T-helper 9 cell (primary cell): ENCODE measurements at places on chromosomes 1 and 21.

GRCh38 chr1:97441966-97442365, 478.9 kb downstream of the DPYD start:
- no peak for DNase-seq

GRCh38 chr1:32884726-32885125, 1.6 kb upstream of the HPCA start:
- DNase-seq: no peak

DNA sequence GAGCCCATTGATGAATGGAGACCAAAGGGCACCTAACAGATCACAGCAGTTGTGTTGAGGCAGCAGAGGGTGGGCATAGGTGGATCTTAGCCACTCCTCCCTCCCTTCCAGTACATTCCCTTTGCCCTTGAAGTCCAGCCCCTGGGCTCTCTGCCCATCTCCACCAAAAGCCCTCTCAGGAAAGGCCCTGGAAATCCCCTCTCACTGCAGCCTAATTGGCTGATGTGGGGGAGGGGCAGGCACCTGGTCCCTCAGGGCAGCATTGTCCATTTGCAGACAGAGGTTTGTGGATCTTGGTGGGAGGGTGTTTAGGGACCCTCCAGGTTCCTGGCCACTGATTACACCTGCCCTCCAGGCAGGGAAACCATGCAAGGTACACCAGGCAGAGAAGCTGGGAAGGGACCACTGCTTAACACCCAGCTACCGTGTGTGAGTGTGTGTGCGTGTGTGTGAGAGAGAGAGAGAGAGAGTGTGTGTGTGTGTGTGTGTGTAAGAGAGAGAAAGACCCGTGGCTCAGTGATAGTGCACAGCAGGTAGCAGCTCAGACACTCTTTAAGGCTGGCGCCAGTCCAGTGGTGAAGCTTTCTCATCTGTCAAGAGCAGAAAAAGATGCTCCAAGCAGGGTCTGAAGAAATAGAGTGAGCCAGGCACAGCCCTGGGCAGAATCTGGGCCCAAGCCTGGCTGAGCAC, 71.1 kb downstream of the MATN1 start:
- DNase-seq: no peak

GRCh38 chr1:24727501-24728216, 17.6 kb upstream of the CLIC4 start:
- no peak for DNase-seq

- DNase-seq: no peak
Observed at GRCh38 chr1:64295561-64295960, 92.1 kb downstream of the UBE2U start.

DNA sequence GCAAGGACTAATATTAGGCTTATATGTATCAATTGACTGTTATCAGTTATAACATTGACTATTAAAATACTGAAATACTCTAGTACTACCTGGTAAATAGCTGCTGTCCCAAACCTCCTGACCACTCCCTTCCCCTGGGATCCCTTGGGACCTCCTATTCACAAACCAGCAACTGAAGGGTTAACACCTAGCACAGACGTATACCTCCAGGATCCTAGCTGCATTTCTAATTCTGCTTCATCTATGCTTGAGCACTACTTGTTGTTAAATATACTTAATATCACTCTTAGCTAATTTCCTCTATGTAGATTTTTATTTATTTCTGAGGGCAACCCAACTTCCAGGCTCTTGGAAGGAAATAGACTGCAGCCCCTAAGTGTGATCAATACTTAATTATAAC, 1.8 kb upstream of the NFYC start:
- DNase-seq: no peak

DNA sequence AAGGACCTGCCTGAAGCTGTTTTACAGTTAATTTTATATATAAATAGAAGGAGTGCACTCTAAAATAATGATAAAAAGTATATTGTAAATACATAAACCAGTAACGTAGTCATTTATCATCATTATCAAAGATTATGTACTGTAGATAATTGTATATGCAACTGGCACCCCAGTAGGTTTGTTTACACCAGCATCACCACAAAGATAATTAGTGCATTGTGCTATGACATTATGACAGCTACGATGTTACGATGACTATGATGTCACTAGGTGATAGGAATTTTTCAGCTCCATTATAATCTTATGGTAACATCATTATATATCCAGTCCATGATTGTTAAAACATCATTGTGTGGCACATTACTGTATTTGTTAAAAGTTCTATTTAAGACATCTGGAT, 185.2 kb downstream of the LBR start:
- no peak for DNase-seq

- DNase-seq: no peak
Observed at GRCh38 chr1:15011661-15012060, 141.9 kb upstream of the TMEM51 start.

DNA sequence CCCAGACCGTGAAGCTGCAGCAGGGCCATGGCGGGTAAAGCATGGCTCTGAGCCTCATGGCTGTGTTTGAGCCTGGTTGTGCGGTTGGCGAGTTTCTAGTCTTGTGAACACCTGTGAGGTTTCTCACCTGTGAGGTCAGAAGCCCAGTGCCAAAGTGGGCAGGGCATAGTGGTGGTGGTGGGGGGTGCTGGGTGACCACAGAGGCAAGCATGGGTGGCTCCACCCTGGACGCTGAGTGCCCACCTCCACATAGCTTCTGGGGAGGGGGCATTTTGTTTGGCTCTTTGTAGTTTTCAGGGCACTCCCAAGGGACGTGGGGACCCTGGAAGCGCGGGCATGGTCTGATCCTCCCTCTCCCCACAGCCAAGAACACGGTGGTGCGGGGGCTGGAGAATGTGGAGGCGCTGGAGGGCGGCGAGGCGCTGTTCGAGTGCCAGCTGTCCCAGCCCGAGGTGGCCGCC, 91.1 kb downstream of the TRIM11 start:
- no peak for DNase-seq

DNA sequence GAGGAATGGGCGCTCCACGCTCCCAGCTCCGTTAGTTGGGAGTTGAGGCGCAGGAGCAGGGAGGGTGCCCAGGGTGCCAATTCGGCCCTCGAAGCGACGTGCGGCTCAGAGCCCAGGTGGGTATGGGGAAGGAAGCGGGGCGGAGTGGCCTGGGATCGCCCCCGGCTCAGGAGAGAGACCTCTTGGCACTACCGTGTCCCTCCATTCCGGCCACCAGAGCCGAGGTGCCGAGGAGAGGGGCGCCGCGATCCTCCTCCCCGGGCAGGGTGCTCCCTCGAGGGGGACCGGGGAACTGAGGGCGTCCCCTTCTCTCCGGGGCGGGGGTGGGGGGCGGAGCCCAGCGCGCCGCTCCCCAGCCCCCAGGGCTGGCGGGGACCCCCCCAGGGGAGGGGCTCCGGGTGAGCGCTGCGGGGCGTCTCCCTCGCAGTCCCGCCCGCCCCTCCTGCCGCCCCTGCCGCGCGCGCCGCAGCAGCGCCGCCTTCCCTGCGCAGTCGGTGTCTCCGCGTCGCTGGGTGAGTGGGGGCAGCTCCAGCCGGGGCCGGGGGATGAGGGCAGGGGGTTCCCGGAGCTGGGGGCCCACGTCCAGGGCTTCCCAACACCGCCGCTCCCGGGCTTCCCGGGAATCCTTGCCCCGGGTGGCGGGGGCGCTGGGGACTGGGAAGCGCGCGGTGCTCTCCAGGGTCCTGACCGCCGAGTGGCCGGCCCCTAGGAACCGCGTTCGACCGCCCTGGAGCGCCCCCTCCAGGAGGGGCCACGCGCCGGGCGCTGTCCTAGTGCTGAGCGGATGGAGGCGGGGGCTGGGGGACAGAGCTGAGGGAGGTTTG, at the start of gene HPCA:
TSS of gene HPCA (plus strand) at position 488 of the 824 bp plus-strand sequence. CDS start 2,408 bp downstream, outside the sequence.
- DNase-seq: peak; percentile 22

DNA sequence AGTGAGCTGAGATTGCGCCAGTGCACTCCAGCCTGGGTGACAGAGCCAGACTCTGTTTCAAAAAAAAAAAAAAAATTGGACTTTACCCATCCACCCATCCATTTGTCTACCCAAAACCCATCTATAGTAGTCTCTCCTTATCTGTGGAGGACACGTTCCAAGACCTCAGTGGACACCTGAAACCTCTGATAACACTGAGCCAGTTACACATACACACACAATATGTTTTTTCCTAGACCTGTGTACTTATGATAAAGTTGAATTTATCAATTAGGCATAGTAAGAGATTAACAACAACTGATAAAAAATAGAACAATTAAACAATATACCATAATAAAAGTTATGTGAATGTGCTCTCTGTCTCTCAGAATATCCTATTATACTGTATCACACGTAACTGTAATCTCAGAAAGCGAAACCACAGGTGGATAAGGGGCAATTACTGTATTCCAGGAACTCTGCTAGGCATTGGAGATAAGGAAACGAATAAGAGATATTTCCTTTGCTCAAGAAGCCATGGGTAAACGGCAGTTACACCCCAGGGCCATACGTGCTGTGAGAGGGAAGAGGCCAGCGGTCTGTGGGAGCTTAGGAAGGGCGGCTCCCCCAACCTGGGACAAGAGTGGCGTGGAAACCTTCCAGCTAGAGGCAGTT, 84.2 kb upstream of the DISP3 start:
- no peak for DNase-seq

GRCh38 chr1:101371259-101371658, 134.4 kb downstream of the S1PR1 start:
- no peak for DNase-seq

DNA sequence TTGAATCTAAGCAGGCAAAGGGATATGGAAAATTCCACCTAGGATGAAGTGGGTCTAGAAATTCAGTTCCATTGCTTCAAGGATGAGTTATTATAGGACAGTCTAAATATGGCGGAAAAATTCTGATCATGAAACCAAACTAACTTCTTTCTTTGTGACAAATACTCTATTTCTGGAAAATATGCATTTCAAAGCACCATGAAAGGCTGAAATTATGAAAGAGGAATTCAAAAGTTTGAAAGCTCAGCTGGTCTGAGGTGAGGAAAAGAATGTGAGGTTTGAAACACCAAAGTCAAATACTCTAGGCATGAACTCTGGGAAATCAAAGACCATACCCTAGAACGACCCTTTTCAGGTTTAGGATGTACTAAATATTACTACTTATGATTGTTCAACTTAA, 36.4 kb upstream of the COL11A1 start:
- no peak for DNase-seq

DNA sequence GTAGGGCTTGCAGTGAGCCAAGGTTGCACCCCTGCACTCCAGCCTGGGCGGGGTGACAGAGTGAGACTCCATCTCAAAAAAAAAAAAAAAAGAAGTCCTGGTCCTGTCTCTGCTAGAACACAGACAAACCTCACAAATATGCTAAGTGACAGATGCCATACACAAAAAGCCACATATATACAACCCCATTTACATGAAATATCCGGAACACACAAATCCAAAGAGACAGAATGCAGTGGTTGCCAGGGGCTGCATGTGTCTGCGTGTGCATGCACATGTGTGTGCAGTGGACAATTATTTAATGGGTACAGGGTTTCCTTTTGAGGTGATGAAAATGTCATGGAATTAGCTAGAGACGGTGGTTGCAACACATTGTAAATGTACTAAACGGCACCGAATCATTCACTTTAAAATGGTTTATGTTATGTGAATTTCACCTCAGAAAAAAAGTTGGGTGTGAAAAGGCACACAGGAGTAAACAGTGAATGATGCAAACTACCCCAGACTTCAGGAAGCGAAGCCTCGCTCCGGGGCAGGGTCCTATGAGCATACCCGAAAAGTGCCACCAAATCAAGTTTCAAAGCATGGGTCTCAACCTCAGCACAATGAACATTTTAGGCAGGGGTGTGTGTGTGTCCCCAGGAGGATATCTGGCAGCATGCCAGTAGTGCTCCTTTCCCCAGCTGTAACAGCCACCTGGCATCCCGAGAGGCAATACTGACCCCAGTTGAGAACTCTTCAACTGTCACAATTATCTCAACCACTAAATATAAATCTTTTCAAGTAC, 48.3 kb downstream of the GNB1 start:
- DNase-seq: no peak

- DNase-seq: no peak
Observed at GRCh38 chr1:77007675-77008074, 140.4 kb downstream of the ST6GALNAC5 start.

DNA sequence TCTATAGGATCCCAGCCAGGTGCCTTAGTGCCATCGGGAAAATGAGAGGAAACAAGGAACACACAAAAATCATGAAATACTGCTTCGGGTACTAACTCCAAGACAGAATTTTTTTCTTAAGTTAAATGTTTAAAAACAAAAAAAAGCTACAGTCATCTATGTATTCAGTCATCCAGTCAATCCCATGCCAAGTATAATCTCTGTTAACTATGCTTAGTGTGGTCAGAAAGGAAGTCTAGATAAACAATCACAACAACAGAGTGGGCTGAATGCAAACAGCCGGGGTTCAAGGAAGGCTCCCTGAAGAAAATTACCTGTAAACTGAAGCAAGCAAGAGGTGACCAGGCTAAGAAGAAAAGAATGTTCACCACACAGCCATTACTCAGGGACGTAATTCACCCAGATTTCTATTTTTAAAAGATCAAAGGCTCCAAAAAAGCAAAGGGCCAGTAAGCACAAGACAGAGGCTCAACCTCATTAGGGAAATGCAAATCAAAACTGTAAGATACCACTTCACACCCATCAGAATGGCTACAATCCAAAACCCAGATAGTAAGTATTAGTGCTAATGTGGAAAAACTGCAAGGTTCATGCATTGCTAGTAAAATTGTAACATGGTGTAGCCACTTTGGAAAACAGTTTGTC, 53.0 kb downstream of the RERE start:
- no peak for DNase-seq

DNA sequence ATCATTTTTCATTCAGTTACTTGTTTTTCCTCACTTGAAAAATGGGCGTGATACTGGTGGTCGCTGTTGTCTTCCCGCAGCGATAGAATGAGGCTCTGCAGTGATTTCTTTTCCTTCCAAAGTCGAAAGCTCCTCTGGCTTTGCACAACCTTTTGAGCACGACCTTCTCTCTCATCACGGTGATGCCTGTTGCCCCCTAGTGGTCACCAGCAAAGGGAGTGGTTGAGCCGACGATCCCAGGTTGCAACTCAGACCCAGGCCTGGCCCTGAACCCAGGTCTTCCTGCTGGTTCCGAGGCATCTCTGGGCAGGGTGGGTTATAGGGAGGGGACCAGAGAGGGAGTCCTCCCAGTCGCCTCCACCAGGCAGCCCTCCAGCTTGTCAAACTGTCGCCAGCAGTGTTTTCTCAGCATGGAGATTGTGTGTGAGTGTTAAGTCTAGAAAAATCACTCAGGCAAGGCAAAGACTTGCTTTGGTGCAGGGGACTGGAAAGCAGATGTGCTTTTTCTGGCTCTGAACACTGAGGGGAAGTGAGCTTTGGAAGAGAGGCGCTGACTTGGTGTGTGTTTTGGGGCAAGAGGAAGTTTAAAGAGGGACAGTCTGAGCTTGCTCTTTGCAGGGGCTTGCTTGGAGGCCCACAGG, 285.3 kb downstream of the CAMTA1 start:
- peak; percentile 20 for DNase-seq

GRCh38 chr21:39265603-39266002, 47.8 kb downstream of the BRWD1 start:
- DNase-seq: no peak
